ENCODE measurements at places on chromosomes 1 and 21. TPM values are rescaled to one million over a fixed set of nuclear protein-coding genes. Genes with fewer than 3 reads are reported as not detected.

- H3K4me1 ChIP-seq = no peaks in the 10 kb centered on the region
- H3K27me3 ChIP-seq = no peaks in the 10 kb centered on the region
- H3K4me3 ChIP-seq = no peak overlapping the region
- no peak overlapping the region for H3K27ac ChIP-seq
- H3K36me3 ChIP-seq = no peaks in the 10 kb centered on the region
These were observed 232.0 kb upstream of the KCNK2 start for GRCh38 chr1:214850432-214851050.

DNA sequence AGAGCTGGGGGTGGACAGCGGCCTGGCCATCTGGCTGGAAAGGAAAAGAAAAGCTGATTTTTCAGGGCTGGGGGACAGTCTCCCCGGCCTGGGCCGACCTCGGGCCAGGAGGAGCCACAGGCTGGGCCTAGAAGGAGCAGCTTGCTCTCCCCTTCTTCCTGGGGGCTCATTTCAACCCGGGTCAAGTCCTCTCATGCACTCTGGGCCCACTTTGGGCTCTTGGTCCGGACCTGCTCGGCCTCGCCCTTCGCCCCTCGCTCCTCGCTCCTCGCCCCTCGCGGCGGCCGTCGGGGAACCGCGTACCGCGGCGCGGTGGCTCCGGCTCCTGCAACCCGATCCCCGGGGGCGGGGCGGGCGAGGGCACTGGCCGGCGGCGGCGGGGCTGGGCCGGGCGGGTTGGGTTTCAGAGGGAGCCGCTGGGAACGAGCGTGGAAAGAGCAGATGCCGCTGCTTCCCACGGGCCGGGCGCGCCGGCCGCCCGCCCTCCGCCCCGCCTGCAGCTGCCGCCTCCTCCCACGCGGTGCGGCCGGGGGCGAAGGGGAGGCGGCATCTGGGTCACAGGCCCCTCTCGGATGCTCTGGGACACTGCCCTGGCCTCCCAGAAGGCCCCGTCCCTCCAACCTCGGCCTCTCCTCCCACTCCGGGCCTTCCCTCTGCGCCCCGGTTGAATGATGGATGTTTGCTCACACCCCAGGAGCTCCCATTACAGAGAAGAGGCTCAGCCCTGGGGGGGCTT lies 6.6 kb downstream of the HEYL start:
- peak overlapping the region; percentile 41 for H3K4me3 ChIP-seq
- peaks cover 10% of the 10 kb centered on the region for H3K27me3 ChIP-seq
- H3K27ac ChIP-seq = peak overlapping the region; percentile 80
- DNase-seq = no peak
- peaks cover 26% of the 10 kb centered on the region for H3K36me3 ChIP-seq
- no peaks in the 10 kb centered on the region for H3K4me1 ChIP-seq

GRCh38 chr21:41848533-41848932 lies 30.6 kb downstream of the PRDM15 start:
- no peak for DNase-seq
- H3K4me3 ChIP-seq = no peak overlapping the region
- no peaks in the 10 kb centered on the region for H3K4me1 ChIP-seq
- no peak overlapping the region for H3K27ac ChIP-seq
- peaks cover 76% of the 10 kb centered on the region for H3K36me3 ChIP-seq

GRCh38 chr1:243267914-243268653 lies 12.2 kb downstream of the SDCCAG8 start:
- no peak overlapping the region for H3K27ac ChIP-seq
- H3K4me3 ChIP-seq = no peak overlapping the region
- H3K27me3 ChIP-seq = no peaks in the 10 kb centered on the region

The KIF26B gene
- 2.0 TPM for total RNA-seq

All from tibial nerve (tissue), 4 donors.